ENCODE measurements at places on chromosomes 12 and 14.

GRCh38 chr14:85445151-85445795 is 84.7 kb upstream of the FLRT2 start:
- DNase-seq = no peak

- DNase-seq = no peak
Observed at GRCh38 chr14:64217834-64218233, 76.3 kb downstream of the ESR2 start.

GRCh38 chr12:53288322-53288721 is 7.0 kb upstream of the PFDN5 start:
- DNase-seq = no peak

GRCh38 chr12:75360920-75361319 is 26.4 kb downstream of the GLIPR1L1 start:
- DNase-seq = no peak

DNA sequence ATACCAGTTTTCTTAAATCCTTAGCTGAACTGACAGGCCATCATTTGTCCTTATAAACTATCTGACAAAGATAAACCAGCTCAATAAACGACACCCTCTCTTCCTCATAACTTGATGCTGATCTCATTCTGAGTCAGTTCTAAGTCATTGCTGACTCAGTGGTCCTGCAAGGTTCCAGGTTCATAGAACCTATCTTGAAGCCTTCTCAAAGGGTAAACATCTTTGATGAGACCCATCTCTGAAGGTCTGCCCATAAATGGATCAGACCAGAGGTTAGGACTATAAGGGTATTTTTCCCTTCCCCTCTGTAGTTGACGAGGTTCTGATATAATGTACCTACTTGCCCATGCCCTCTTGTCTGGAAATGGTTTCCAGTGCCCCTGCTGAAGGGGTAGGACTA is 11.9 kb downstream of the NAA25 start:
- no peak for DNase-seq

GRCh38 chr14:21302013-21302835 is 22.3 kb downstream of the RPGRIP1 start:
- DNase-seq = no peak

GRCh38 chr12:116381744-116382685 is 104.5 kb upstream of the MED13L start:
- DNase-seq = no peak

- no peak for DNase-seq
Observed at GRCh38 chr12:4807813-4808212, 87.6 kb downstream of the GALNT8 start.

GRCh38 chr14:36217732-36218131 is 41.2 kb upstream of the PTCSC3 start:
- DNase-seq = no peak

GRCh38 chr12:19893514-19893913 is 454.2 kb downstream of the AEBP2 start:
- DNase-seq = no peak

DNA sequence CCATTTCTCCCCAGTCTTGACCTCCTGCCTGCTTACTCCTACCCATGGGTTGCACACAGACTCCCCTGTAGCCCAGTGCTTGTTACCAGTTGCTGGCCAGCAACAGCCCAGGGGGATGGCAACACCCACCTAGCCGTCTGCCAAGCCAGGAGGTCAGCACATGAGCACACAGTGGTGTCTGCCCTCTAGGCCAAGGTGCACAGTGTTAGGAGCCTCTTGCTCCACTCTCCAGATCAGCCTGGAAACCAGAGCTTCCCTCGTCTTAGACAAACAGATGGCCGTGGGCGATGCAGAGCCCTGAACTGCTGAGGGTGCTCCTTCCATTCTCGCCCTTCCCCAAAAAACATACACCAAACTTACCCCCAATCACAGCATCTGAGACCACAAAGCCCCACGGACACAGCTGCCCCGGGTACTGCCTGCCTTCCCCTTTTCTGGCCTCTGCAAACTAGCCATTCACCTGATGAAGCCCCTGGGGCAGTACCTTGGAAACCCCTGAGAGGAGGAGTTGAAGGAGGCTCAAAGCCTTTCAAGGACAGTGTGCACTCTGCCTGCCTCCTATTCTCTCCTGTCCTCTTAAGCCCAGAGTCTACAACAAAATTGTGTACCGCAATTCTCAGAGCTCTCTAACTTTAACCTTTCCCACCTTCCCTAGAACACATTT is 1.0 kb upstream of the GPD1 start:
- no peak for DNase-seq

- DNase-seq = no peak
Observed at GRCh38 chr14:31286456-31287293, 79.1 kb upstream of the HECTD1 start.

- DNase-seq = no peak
Observed at GRCh38 chr12:106022568-106023012, 116.2 kb downstream of the NUAK1 start.

DNA sequence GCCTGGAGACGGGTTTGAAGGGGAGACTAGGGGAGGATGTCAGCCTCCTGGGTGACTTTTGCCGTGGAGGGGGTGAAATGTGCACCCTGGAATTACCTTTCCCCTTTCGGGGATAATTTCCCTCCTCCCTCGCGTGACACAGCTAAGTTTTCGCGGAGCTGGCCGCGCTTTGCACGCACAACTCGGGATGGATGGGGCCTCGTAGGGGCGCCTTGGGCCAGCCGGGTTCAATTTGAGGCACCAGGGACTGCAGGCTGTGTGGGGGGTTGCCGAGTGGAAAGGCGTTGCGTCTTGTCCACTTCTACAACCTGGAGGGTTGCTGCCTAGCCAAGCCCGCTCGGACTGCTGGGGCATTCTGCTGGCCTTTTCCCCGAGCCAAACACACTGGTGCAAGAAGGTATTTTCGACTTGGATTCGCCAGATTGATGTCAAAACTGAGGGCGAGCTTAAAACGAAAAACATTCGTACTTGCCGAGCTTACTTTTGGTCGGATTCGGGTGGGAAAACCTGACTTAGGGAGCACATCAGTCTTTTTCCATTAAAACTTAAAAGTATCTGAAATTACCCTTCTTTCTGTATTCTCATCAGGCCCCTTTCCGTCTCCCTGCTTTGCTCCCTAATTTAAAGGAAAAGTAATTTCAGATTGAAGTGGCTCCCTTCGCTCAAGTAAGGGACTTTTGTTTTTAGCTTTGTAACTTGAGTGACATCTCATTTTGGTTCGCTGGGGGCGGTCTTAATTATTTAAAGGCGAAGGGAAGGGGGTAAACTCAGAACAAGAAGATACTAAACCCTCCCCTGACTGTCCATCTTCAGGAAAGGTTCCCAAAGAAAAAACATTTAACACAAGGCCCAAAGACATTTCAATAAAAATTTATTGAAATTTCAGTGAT is 14.3 kb downstream of the TBX3 start:
- no peak for DNase-seq

DNA sequence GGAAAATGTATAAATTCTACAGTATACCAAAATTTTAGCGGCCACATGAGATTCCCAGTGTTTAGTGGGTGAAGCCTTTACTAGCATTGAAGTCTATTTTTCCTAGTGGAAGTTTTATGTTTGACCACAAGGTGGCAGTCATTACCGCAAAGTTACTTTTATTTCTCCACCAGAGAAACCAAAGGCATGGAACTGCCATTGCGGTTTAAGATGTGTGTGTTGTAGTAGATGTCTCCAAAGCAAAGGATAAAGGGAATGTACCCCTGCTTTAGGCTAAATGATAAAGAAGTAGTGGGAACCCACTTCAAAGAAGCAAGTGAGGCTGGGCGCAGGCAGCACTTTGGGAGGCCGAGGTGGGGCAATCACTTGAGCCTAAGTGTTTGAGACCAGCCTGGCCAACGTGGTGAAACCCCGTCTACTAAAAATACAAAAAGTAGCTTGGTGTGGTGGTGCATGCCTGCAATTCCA is 140.5 kb downstream of the PRKCH start:
- DNase-seq = no peak

DNA sequence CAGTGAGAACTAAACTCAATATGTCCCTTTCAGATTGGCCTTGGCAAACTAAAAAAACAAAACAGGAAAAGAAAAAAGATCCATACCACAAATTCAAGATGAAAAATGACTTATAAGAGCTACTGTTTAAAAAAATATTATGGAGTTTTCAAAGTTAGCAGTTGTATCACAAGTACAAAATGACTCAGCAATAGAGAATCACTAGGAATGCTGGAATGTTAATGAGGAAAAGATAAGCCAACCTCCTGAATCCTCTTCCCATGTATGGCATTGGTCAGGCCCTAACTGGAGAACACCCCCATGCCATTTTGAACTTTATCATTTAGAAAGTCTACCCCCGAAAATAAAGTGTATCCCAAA is 62.2 kb downstream of the PPP1R36 start:
- no peak for DNase-seq

DNA sequence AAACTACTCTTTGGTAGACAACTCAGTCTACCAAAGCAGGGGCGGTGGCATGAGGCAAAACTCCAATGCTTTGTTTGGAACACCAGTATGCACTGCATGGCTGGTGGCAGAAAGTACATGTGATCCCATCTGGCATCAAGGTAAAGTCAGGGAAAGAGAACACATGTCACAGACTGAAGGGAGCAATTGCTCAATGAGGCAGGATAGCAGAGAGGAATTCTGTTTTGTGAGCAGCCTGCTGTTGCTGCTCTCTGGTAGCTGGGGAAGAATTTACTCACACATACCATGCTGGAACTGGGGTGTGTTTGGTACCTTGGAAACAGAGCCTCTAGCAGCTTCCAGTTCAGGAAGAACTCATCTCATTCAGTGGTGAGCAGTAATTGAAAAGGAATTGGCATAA is 84.8 kb downstream of the HELB start:
- DNase-seq = no peak

DNA sequence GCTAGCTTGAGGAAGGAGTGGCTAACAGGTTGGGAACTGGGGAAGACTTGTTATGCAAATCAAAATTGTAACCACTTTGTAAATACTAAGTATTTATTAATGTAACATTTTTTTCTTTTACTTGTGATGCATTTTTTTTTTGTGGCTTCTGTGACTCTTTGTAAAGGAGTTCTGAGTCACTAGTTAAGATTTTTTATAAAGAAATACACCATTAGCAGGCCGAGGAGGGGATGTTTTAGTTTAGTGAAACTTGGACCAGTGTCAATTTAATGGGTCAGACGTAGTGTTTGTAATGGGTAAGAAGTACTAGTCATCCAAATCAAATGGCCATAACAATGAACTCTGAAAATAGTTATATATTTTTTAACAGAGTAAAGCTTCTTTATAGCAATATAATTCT is 43.1 kb downstream of the AKAP6 start:
- DNase-seq = no peak

- DNase-seq = no peak
Observed at GRCh38 chr12:65084579-65084978, 36.5 kb downstream of the WIF1 start.

DNA sequence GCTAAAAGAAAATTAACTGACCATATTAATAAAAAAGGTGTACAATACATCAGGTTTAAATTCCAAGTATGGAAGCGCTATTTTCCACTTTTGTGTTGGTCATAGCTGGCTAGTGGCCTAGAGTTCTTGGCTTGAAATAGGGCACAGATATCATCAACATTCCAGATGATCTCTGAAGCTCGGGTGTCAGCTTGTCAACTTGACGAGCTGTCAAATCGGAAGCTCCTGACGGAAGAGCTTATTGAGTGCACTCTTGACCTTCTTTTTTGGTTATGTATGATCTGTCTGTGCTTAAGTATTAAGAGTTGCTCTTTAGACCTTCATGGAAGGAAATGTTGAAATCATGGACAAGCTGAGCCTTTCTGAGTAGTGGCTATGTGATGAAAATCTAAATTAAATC is 177.9 kb downstream of the APAF1 start:
- DNase-seq = no peak

- DNase-seq = no peak
Observed at GRCh38 chr14:73263606-73264005, 26.3 kb downstream of the PAPLN start.

GRCh38 chr12:131347345-131347714 is 363.6 kb upstream of the SFSWAP start:
- DNase-seq = no peak

GRCh38 chr12:24414480-24414879 is 465.0 kb upstream of the SOX5 start:
- no peak for DNase-seq

- DNase-seq = no peak
Observed at GRCh38 chr12:39958377-39958776, 147.5 kb downstream of the SLC2A13 start.

DNA sequence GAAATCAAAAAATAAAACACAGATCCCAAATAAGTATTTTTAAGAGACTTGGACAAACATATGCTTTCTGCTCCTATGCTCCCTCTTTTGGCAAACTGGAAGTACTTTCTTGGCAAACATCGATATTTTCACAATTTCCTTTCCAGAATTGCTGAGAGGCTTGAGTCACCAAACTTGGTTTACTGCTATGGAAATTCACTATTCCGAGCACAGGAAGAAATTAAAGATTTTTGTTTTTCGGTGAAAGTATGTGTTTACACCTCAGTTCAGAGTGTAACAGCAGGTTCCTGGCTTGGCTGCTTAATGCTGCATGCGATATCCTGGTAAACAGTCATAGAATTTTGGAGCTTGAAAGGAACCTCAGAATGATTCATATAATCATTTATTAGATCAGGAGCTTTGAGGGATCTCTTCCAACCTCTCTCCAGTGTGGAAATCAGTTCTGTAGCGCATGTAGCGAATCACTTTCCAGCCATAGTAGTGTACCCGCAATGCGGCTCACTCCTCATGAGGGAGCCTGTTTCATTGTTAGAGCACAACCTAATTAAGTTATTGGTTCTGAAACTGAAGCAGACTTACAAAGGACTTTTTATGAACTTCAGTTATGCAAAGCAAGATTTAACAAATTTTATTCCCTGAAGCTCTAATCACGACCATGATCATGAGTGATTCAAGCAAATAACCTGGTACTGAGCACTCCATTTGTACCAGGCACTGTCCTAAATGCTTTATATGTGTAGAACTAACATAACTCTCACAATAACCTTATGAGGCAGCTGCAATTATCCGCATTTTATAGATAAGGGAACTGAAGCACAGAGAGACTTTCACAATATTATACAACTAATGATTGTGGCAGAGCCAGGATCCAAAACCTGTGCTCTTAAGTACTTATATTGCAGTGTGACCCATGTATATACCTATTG is 56.4 kb upstream of the ATP2A2 start:
- no peak for DNase-seq

DNA sequence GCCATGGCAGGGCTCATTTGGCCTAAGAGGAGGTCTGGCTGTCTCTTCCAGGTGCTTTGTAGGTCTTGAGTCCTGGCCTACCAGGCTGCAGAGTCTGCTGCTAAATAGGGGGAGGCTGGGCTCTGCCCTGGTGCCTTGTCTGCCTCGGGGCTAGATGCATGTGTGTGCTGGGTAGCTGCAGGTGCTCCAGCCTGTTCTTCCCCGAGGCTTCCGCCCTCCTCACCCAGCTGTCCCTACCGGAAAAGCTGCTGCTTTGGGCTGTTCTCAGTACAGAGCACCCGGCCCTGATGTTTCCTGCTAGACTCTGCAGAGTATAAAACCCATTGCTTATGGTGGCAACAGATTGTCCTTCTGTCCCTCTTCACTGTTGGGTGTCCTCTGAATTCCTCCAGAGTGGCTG is 37.7 kb downstream of the RAB35 start:
- no peak for DNase-seq

DNA sequence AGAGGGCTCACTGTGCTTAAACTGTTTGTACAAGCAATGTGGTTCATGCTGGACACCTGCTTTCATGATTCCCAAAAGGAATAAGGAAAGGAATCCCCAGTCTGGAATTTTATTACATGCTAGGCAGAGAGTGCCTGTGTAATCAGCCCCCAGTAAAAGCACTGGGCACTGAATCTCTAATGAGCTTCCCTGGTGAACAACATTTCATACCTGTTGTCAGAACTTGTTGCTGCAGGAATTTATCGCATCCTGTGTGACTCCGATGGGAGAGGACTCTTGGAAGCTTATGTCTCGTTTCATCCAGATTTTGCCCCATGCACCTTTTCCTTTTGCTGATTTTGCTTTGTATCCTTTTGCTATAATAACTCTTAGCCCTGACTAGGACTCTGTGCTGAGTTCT is 190.2 kb upstream of the HMGA2 start:
- DNase-seq = no peak

Data from activated naive CD8-positive, alpha-beta T cell treated with anti-CD3 and anti-CD28 coated beads, Interleukin-2, amount 10 ng/mL, durations not matched to agents 7 days and 5 days (primary cell).